ENCODE measurements at places on chromosomes 3 and 15.

GRCh38 chr3:104447681-104448080 is 919.0 kb upstream of the ALCAM start:
- no peak for DNase-seq

DNA sequence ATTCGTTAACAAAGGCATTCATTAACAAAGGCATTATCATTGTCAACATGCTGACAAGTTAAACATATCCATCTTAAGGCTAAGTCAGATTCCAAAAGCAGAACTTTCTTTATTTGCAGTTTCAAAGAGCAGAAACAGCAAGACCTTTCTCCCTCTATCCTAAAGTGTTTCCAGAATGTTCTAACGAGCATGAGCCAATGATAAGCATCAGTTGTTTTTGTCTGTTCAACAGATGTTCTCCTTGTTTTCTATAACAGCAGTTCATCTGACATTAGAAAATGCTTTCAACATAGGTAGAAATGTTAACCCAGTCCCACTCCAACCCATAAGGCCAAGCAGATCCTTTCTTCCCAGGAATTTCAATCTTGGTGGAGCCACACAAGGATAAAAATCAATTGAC is 77.6 kb upstream of the POMGNT2 start:
- DNase-seq, result no peak

GRCh38 chr3:14772533-14773138 is 46.1 kb upstream of the FGD5 start:
- no peak for DNase-seq

DNA sequence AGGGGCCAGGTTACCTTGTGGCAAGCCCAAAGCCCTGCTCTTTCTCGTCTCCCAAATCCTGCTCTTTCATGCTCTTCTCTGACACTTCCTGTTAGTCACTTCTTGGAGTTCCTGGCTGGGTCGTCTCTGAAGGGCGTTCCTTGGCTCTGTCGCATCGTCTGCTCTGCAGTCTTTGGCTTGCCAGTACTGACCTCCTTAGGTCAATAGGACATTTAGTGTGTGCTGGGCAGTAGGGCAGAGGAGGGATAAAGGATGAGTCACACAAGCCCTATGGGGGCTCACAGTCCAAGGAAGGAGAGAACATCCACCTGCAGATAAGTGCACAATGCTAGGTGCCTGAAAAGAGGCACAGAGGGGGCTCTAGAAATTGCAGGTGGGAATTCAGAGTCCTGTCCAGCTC is 87.5 kb downstream of the FAM43A start:
- DNase-seq, result no peak

Data from activated naive CD8-positive, alpha-beta T cell treated with anti-CD3 and anti-CD28 coated beads, Interleukin-2, amount 50 U/mL, for 24 hours (primary cell).